ENCODE measurements at places on chromosomes 12 and 14. TPM values are rescaled to one million over a fixed set of nuclear protein-coding genes. Genes with fewer than 3 reads are reported as not detected.

Gene FAM186B
- total RNA-seq = 0.29 TPM

Gene PPFIA2
- total RNA-seq = 0.07 TPM

Gene MYF5
- not detected for total RNA-seq

Gene PAX9
- 4.5 TPM for total RNA-seq

Gene ST8SIA1
- total RNA-seq = not detected

Gene RND1
- total RNA-seq = 7.4 TPM

DNA sequence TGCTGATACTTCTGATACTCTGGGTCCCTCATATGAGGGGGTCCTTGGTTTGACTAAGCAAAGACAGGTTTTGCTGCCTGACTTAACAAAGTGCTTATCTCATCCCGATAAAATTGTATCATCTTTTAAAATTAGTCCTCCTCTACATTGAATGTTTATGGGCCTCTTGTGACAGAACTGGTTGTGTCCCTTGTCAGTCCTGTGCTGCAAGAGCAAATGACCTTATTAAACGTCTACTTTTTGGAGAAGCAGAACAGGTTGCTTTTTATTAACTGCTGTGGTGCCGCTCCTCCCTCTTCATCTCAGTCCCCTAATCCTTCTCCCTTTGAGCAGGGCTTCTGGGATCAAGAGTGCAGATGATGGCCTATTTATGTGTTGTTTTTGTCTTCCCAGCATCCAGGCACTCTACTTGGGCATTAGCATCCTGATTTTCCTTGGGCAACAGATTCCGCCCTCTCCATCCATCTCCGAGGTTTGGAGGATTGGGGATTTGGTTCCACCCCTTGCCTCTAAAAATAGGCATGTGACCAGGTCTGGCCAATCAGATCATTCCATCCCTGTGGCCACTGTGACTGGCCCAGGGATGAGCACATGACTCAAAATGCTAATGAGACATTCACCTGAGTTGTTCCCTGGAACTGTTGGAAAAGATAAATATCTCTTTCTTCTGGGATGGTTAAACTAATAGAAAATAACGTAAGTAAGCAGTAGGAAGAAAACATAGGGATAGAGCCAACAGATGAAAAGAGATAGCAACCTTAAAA, 2.9 kb upstream of the DENR start:
- DNase-seq = no peak

DNA sequence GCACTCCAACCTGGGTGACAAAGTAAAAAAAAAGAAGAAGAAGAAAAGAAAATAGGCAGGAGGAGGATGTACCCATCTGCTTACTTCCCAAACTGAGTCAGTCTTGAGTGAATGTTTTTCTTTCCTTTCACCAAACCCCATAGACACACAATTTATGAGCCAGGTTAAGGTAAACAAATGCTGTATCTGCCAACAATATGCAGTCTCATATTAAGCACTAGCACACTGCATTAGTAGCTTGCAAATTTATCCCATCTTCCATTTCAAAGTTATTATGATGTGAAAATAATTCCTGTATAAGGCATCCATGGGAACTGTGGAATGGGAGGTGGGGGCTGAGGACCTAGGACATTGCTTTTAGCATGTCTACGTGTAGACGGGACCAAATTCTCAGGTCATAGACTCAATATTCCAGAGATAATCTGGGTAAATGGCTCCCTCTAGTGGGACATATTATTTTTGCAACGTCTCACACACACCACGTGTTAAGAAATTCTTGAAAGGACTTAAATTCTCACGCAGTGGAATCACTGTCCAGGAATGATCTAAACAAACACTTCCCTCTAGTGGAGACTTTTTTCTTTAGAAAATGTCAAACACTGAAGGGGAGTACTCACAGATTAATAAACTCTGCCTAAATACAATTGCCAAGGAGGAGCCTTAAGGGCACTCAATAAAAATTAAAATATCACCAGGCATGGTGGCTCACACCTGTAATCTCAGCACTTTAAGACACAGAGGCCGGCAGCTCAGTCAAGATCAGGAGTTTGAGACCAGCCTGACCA, 17.1 kb upstream of the OR10P1 start:
- peak; percentile 82 for DNase-seq

DNA sequence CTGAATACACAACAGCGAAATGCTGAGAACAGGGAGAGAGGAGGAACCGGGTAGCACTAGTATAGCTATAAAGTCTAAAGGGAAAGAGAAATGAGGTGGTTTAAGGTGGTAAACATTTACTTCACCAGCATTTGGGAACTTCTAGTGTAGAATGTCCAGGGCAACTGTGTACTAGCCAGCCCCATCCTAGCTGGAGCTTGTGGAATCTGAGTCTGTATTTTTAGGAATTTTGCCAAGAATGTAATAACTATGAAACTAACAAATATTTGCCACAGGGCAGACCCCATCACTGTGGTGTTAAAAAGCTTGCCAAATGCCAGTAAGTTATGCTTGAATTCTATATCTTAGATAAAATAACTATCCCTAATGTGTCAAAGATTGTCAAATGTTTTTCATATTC, 398.9 kb upstream of the MIS18BP1 start:
- no peak for DNase-seq

DNA sequence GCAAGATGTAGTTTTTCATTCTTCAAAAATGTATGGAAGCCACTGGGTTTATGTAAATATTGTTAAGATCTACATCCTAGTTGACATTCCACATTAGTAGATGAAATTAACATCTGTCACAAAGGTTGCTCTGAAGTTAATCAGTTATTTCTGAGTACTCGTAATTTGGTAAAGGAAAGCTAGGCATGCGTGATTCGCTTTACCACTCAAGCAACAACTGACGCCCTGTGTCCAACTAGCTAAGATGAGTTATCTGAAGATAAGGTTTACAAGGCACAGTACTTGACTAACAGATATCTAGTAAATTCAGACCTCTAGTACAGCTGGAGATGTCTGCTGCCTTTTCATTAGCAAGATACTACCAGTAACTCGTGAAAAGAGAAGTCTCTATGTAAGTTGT, 14.1 kb downstream of the PRKD1 start:
- no peak for DNase-seq

DNA sequence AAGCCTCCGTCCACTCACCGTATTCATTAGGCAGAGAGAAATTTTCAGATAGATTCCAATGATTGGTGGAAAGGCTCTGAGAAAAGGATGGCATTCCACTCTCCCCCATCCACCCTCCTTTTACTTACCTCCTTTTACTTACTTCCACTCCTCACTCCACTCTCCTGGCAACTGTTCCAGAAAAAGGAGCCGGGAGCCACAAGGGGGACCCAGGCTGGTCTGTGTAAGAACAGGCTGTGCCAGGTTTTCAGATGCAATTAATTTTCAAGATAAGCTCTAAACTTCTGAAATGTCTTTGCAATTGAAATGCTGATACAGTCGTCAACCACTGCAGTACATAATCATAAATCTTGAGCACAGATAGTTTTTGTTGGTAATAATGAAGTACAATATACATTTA, 248.8 kb downstream of the ANO6 start:
- DNase-seq = peak; percentile 15

GRCh38 chr14:85058150-85058549, 471.8 kb upstream of the FLRT2 start:
- DNase-seq = no peak

- no peak for DNase-seq
These were observed 33.2 kb upstream of the PRKAB1 start for GRCh38 chr12:119634743-119635142.

DNA sequence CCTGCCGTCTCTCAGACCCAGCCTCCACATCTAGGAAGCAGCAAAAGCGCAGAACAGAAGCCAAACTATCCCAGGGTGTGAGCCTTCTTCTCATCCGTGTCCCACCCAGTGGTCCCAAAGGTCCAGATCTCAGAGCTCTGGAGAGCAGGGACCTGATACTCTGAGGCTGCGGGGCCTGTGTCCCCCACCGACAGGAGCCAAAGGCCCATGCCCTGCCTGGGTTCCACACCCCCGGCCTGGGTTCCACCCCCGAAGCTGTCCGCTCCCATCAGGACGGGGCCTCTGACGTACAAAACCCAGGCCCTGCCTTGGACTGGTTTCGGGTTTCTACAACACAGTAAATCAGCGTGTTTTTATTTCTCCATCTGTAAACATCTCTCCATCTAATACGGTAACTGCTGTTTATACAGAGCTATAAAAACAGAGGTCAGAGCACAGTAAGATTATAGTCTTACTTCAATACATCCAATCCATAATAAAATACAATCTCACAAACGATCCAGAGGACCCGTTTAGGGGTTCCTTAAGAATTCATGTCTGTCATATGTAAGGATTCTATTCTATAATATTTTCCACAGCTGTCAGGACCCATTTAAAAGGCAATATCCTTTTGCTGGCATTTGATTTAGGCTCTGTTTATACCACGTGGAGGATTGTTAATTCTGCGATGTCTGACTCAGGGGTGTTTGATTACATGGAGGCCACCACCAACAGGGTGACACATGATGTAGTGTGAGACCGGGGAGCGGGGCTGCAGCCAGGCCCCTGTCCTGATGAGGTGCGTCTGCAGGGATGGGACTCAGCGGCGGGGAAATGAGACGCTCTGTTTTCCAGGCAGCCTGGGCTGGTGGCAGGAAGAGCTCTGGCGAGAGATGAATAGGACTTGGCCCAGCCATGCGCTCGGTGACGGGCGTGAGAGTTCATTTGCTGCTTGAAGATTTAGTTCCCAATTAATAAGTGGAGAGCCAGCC, 110.3 kb downstream of the DICER1 start:
- DNase-seq = no peak

DNA sequence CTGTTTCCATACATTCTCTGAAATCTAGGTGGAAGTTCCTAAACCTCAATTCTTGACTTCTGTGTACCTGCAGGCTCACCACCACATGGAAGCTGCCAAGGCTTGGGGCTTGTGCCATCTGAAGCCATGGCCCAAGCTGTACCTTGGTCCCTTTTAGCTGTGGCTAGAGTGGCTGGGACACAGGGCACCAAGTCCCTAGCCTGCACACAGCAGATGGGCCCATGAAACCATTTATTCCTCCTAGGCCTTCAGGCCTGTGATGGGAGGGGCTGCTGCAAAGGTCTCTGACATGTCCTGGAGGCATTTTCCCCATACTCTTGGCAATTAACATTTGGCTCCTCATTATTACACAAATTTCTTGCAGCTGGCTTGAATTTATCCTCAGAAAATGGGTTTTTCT, 40.0 kb upstream of the COCH start:
- DNase-seq = no peak

Measured in Calu3 (cell line).